ENCODE measurements at places on chromosomes 12 and 14.

DNA sequence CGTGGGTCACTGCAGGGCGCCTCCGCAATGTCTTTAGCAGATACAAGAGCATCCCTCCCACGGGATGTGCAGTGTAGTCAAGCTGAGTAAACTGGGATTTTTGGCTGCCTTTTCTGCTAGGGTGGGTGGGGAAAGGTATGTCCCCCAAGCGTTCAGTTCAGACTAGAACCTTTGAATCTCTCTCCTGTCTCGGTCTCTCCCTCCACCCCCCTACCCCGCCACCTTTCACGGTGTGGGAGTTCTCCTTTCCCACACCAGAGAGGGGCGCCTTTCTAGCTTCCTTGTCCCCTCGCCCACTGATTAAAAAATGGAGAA is 525 bp upstream of the FAR2 start:
- DNase-seq = peak; percentile 55

GRCh38 chr14:94029265-94029664 is 3.1 kb downstream of the OTUB2 start:
- no peak for DNase-seq

- DNase-seq = no peak
Measured at GRCh38 chr14:35576260-35576659, 42.3 kb downstream of the INSM2 start.

DNA sequence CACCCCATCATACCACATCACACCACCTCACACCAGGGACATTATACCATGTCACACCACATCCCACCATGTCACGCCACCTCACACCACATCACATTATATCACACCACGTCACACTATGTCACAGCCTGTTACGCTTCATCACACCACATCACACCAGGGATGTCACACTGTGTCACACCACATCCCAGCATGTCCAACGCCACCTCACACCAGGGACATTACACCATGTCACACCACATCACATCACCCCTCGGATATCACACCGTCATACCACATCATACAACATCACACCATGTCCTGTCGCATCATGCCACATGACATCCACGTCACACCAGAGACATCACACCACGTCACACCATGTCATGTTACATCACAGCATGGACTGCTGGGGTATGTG is 235.5 kb downstream of the TMEM121 start:
- no peak for DNase-seq

DNA sequence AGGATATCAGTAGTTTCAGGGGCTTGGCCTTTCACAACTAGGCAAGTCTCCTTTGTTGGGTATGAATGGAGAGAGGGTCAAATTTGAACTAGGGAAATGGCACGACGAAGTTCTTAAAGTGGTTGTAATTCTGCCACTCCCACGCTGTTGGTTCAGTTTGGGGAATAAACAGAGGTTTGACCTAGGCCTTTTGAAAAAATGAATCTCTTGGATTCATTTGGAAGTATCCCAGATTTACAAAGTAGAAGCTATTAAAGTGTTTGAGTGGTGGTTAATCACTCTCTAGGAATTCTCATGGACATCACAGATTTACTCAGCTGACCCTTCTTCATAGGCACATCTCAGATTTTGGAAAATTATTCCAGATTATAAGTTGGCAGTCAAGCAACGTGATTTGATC is 14.8 kb downstream of the BATF start:
- DNase-seq = no peak

DNA sequence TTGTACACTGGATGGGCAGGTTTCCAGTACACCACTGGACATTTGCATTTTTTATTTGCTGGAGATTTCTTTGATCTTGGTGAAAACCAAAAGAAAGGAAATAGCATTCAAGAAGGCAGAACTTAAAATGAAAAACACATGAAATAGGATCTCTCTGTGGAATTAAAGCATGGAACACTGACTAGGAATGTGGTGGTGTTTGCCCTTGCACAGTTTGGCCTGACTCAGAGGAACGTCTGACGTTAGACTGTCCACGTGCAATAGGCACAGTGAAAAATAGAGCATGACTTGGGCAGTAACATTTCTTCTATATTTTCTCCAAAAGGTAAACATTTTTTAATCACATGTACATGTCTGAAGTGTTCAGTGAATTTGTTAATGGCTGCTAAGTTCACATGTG is 474.1 kb upstream of the PRICKLE1 start:
- DNase-seq = no peak

DNA sequence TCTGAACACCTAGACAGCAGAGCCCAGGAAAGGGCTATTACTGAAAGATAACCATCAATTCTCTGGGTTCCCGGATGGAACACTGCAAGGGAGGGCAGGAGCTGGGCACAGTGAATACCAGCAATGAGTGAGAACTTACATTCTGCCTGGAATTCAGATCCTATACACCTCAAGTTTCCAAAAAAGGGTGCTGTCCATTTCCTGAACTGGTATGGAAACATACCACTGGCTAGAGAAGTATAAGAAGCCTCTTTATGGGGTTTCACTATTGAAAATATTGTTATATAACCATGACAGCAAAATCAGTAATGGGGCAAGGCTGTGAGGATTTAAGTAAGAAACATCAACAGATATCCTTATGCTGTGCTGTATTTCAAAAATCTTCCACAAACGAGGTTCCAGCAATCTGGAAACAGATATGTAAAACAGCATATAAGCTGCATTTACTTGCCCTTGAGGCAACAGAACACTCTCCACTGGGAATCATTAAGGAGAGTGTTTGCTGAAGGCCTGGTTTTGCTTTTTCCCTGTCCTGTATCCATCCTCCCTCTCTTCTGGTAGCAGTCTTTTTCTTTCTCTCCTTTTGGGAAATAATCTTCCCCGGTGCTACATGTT is 53.3 kb upstream of the GTF2A1 start:
- no peak for DNase-seq

DNA sequence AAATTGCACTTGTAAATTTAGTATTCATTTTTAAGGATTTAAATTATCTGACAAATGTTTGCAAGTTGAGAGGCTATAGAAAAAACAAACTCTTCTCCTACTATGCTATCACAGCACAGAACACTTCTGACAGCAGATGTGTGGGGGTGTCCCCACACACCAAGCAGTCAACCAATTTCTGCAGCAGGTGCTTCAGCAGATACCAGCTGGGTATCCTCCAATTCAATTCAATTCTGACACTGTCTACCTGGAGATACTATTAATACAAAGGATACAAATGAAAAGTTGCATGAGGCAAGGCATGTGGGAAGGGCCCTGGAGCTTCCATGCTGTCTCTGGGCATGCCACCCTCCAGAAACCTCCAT is 35.1 kb downstream of the PCNX1 start:
- DNase-seq = no peak

DNA sequence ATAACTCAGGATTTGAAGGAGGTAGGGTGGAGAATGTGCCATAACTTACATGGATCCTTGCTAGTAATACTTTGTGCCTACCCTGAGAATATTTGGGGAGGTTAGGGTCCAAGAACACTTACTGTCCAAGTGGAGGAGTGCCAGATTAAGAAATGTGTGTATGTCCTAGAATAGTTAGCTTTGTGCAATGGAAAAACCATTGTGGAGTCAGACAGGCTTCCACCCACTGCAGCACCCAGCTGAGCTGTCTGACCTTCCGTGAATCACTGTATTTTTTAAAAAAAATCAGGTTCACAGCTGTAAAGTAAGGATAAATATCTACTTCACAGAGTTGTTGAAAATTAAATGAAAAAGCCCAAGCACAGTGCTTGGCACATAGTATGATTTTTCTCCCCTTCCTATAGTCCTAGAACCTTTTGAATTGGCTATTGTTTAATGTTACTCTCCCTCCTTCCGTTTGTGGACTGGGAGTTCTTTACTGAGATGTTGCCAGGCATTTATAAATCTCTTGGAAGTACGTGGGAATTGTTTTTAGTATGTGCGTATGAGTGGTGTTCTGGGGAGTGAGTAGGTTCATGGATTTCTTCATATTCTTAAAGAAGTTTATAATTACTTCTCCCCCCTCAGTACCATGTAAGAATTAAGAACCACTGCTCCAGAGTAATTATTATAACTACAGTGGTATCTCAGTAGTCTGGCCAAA is 9.2 kb downstream of the RAB21 start:
- DNase-seq = no peak

GRCh38 chr12:104011253-104011652 is 38.7 kb downstream of the GLT8D2 start:
- peak; percentile 92 for DNase-seq

DNA sequence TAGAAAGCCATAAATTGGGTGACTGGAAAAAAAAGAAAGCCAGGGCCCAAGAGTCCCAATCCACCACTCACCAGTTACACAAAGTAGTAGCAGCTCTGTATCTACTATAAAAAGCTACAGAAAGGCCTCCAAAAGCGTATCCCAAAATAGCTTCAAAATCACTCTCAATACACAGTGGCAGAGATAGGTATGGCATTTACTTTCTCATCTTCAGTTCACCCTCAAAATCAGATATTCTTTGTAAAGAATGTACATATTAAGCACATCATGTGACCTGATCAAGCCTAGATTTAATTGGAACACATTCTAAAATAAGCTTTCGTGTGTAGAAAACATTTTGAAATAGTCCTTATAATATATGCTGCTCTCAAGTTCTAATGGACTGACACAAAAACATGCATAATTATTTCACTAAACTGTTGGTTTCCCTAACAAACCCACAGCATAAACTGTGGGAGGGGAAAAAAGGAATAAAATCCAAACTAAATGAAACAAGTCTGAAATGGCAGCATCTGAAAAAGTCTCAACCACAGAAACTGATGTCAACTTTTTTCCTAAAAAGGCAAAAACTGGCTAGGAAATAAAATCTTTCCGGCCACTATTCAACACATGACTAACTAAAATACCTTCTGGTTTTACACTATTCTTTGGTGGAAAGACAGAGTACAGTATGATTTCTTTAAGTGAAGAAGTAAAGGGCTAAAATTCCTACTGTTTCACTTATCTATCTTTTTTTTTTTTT is 25.9 kb downstream of the UBE2N start:
- DNase-seq = no peak

- DNase-seq = no peak
Measured at GRCh38 chr14:44609876-44610510, 102.9 kb upstream of the FSCB start.

DNA sequence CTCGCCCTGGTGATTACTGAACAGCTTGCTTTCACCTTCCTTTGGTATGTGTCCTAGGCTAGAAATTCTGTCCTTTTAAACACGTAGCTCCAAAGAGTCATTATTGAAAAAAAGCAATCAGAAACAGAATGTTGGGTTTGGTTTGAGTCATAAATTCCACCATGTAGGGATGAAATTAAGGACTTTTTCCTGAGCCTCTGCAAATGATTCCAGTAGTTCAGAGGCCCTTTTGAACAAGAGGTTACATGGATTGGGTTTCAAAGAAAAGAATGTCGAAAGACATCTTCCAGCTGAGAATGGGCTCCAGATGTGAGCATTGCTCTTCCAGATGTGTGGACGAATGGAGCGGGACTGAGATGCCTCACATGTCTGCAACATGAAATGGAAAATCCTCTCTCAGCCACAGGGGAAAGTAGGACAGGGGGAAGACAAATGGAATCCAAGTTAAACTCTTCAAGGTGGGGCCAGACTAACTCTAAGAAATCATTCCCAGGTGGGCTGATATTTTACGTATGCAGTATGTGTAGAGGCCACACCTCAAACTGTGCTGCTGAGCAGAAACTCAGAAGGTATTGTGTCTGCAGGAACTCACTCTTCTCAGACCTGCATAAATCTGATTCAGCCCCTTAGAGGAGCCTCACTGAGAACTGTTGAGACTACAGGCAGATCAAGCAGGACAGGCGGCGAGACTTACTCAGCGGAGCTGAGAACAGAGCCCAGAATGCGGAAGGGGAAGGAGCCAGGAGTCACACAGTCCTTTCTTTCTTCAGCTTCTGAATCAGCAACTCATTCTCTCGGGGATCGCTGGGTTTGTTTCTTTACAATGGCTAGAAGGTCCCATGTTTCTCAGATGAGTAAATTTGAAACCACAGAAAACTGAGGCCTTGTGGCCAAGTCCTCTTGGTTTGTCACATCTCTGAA is 23.3 kb upstream of the EMP1 start:
- peak; percentile 75 for DNase-seq

- DNase-seq = no peak
Measured at GRCh38 chr12:72872996-72873395, 600.8 kb downstream of the TRHDE start.

- DNase-seq = peak; percentile 54
Measured at GRCh38 chr12:14417715-14418114, 52.2 kb downstream of the ATF7IP start.

- no peak for DNase-seq
Measured at GRCh38 chr14:105458010-105458409, 16.6 kb upstream of the CRIP2 start.

- no peak for DNase-seq
Measured at GRCh38 chr14:56023661-56024081, 94.5 kb upstream of the PELI2 start.

DNA sequence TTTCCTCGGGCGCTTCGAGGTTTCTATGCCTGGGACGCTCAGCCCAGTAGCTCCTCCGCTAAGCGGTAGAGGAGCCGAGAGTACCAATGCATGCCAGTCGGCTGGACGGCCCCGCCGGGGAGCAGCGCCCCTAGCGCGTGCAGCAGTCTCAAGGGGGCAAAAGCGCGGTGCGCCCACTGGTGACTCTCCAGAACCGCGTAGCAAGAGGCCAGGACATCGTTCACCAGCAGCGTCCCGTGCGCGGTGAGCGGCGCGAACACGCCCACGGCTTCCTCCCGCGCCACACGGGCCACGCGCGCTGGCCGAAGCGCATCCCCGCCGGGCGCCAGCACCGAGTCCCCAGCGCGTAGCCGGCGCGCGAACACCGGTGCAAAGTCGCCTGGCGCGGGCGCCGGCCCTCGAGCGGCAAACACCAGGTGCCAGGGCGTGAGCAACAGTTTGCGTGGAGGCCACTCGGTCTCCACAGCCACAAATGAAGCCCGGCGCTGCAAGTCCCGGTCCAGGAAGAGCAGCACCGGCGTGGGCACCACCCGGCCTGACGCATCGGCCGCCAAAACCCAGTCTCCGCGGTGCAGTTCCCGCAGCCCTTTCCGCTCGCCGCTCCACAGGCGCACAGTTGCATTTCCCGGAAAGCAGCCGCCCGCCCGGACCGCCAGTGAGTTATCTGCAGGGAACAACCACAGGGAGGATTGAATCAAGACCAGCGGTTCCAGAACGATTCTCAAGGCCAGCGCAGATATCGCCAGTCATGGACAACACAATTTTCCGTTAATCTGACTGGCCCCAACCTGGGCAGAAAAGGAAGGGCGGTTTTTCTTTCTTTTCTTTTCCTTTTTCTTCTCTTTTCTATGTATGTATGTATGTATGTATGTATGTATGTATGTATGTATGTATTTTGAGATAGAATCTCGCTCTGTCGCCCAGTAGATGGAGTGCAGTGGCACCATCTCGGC is 4.5 kb downstream of the DHH start:
- peak; percentile 35 for DNase-seq

- no peak for DNase-seq
Measured at GRCh38 chr12:128467882-128468281, 200.9 kb downstream of the TMEM132C start.

- peak; percentile 21 for DNase-seq
Measured at GRCh38 chr14:52325126-52325525, 11.0 kb downstream of the PTGER2 start.

Measured in PC-3 (cell line).